ENCODE measurements at places on chromosomes 16 and 17. TPM values are rescaled to one million over a fixed set of nuclear protein-coding genes. Genes with fewer than 3 reads are reported as not detected.

The MEOX1 gene
- 0.04 TPM for polyA plus RNA-seq

- no peaks in the 10 kb centered on the region for H3K36me3 ChIP-seq
- H3K27ac ChIP-seq: no peak overlapping the region
- H3K4me1 ChIP-seq: no peaks in the 10 kb centered on the region
- DNase-seq: no peak
Measured at GRCh38 chr17:296379-296778, 56.2 kb downstream of the RPH3AL start.

The TMED6 gene
- not detected for polyA plus RNA-seq

- no peak overlapping the region for H3K4me3 ChIP-seq
- peaks cover 25% of the 10 kb centered on the region for H3K27me3 ChIP-seq
- no peaks in the 10 kb centered on the region for H3K36me3 ChIP-seq
- H3K4me1 ChIP-seq: peaks cover 19% of the 10 kb centered on the region
- no peak overlapping the region for H3K27ac ChIP-seq
Measured at GRCh38 chr17:49521471-49522356, 26.6 kb downstream of the NGFR start.

DNA sequence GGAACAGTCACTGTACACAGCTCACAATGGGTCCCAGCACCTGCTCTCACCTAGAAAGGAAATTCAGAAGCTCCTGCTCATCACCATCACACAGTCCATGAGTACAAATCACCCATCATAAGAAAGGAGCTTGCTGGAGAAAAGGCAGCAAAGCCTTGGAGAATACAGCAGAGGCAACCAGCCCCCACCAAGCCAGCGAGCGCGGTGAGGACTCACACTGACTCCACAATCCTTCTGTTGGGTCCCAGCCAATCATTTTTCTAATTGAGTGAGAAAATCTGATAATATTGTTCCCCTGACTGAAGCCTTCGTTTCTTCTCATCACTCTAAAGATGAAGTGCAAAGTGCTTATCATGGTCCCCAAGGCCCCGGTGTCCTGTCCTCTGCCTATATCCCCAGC, 298.3 kb downstream of the SLC39A11 start:
- H3K4me1 ChIP-seq: no peaks in the 10 kb centered on the region
- no peak for DNase-seq
- no peak overlapping the region for H3K4me3 ChIP-seq
- H3K27me3 ChIP-seq: no peaks in the 10 kb centered on the region

- no peak overlapping the region for H3K27ac ChIP-seq
- H3K4me1 ChIP-seq: peaks cover 29% of the 10 kb centered on the region
- no peaks in the 10 kb centered on the region for H3K36me3 ChIP-seq
Measured at GRCh38 chr17:57451191-57451590, 194.9 kb downstream of the MSI2 start.

DNA sequence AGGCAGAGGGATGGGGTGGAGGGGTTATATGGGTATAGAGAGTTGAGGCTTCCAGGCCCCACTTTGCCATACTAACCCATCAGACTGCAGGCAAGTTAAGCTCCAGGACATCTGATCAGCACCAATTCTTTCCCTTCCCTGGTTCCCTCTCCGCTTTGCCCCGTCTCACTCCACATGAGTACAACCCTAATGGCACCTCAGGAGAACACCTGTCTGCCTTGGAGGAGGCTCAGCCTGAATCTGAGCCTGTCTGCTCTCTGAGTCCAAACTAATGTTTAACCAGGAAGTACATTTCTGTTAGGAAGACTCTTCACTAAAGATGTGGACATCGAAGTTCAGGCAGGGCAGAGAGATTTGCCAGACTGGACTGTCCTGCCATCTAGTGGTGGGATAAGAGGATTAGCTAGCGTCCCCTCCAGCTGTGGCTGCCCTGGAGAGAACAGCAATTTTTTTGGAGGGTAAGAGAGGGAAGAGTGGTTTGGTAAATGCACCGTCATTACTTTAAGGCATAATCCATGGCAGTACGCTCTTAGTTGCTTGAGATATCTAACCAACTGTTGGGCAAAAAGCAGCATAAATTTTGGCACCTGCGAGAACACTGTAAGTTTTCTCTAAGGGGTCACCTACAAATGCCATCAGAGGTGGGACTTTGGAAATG, 29.2 kb upstream of the LRRC75A start:
- H3K27me3 ChIP-seq: no peaks in the 10 kb centered on the region
- H3K27ac ChIP-seq: no peak overlapping the region
- no peaks in the 10 kb centered on the region for H3K36me3 ChIP-seq
- peak; percentile 86 for DNase-seq
- H3K4me1 ChIP-seq: peaks cover 19% of the 10 kb centered on the region

DNA sequence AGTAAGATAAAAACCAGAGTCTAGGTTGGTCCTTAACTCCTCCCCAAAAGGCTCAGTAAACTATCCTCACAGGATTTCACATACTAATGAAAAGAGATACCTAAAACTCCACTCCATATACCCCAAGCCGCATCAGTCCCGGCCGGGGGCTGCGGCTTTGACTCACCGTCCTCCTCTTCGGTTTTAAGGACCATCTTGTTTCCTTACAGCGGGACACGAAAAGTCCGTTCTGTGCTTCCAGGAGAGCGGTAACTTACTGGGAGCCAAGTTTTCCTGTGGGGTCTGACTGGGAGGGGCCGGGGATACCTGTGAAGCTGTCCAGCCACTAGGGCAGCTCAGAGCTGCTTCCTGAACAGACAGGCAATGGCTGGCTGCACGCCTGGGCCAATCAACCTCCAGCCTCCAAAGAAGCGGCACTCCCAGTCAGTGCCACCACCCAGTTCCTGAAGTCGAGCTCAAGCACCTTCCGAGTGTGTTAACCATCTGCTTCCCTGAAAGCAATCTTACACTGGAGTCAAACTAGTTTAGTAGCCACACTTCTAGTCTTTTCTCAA, 45.5 kb downstream of the CYTH1 start:
- H3K27me3 ChIP-seq: no peaks in the 10 kb centered on the region
- H3K36me3 ChIP-seq: peaks cover 8% of the 10 kb centered on the region
- H3K4me3 ChIP-seq: peak overlapping the region; percentile 71
- peak; percentile 78 for DNase-seq
- H3K4me1 ChIP-seq: peaks cover 44% of the 10 kb centered on the region
- peak overlapping the region; percentile 91 for H3K27ac ChIP-seq

GRCh38 chr17:44084131-44084538, 13.6 kb downstream of the G6PC3 start:
- no peaks in the 10 kb centered on the region for H3K27me3 ChIP-seq
- no peak for DNase-seq
- peaks cover 10% of the 10 kb centered on the region for H3K4me1 ChIP-seq
- no peak overlapping the region for H3K4me3 ChIP-seq
- H3K36me3 ChIP-seq: peaks cover 57% of the 10 kb centered on the region

The FOXJ1 gene
- polyA plus RNA-seq: not detected

GRCh38 chr17:49600949-49601348, 25.3 kb downstream of the NXPH3 start:
- no peak overlapping the region for H3K4me3 ChIP-seq
- no peaks in the 10 kb centered on the region for H3K27me3 ChIP-seq
- H3K27ac ChIP-seq: no peak overlapping the region
- peaks cover 8% of the 10 kb centered on the region for H3K4me1 ChIP-seq

DNA sequence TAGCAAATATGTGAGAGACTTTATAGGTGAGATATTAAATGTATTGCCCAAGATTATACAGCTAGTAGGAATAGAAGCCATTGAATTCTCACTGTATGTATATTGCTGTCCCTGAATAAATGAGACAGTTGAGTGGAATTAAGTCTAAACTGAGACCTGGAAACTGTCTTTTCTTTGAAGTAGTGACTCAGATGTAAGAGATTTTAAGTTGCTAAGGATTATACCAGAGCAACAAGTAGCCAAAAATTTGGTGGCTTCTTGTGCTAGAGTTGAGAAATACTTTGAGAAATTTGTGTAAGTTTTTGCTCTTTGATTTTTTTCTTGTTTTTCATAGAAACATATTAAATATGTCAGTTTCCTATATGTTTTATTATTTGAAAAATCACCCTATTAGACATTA, 58.7 kb downstream of the TANC2 start:
- no peaks in the 10 kb centered on the region for H3K27me3 ChIP-seq
- H3K36me3 ChIP-seq: no peaks in the 10 kb centered on the region
- H3K4me1 ChIP-seq: no peaks in the 10 kb centered on the region
- H3K27ac ChIP-seq: no peak overlapping the region
